ENCODE measurements at places on chromosomes 7 and 10.

DNA sequence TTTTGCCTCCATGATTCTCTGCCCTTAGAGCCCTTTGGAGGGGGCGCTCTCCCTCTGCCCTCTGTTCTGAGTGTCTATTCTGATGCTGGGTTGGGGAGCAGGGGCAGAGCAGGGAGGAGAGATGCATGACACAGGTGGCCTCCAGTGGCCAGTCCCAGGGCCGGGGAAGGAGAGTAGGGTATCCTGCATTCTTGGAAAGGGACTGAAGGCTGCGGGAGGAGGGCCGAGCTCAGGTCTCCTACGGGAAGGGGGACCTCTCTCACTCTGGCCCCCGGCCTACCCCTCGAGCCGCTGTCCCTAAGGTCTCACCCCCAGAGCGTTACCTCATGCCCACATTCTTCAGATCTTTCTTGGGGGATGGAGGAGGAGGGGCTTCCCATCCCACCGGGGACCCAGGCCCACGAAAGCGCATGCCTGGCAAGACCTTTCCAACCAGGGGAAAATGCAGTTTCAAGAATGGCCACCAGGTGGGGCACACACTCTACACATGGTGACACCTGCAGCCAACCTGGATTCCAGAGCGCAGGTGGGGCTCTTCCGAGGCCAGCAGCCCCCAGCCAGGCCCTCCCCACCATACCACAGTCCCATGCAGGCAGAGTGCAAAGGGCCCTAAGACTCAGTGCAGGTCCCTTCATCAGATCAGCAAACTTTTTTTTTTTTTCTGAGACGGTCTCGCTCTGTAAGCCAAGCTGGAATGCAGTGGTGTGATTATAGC lies 86.4 kb downstream of the MYL10 start:
- peak; percentile 62 for DNase-seq

DNA sequence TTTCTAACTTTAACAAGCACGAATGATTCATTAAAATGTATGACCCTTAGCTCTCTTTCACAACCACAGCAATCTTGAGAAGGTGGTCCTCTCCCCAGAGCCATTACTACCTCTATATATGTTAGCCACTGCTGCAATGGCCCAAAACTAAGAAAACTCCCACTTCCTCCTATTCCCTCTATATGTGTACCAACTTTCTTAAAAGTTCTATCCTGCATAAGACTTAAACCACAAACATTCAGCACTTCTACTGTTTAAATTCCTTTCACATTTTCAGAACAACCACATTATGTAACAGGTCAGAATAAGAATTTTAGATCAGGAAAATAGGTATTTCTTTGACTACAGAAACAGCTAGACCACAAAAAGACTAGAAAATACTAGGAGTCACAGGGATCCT lies 36.2 kb downstream of the WASL start:
- DNase-seq = no peak

- no peak for DNase-seq
These were observed 17.6 kb downstream of the PODXL start for GRCh38 chr7:131538813-131539179.

- no peak for DNase-seq
These were observed 60.5 kb downstream of the GTF2IRD1 start for GRCh38 chr7:74514131-74514591.

- peak; percentile 24 for DNase-seq
These were observed 97.9 kb upstream of the KLF14 start for GRCh38 chr7:130831817-130832481.

DNA sequence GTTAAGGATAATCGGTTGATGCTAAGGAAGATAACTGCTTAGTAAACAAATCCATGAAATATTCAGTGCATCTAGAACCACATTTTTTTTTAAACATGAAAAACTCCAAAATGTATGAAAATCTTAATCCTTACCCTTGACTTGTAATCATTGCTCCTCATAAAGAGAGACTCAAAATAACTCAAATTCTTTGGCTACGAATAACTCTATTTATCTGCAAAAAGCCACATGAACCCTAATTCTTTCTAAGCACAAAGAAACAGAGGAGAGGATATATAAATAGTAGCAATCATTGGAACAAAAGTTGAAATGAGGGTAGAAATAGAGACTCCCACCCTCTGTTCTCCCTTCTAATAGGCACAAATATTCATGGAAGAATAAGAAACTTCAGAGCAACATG lies 40.2 kb downstream of the ANK3 start:
- DNase-seq = no peak

DNA sequence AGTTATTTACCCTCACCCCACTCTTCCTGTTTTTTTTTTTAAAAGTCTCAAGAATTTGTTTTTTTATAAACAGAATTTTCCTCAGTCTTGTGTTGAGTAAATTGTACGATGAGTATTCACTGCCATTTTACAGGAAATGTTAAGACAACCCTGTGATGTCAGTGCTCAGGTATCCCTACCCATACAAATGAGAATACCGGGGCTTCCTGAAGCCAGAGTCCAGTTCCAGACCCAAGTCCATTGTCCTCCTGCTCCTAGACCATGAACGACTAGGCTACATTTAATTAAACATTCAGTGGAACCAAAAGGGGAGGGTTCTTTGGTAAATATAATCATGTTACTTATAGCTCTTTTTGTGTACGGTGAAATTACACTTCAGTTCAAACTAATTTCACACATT lies 79.2 kb downstream of the GNAI1 start:
- DNase-seq = no peak

DNA sequence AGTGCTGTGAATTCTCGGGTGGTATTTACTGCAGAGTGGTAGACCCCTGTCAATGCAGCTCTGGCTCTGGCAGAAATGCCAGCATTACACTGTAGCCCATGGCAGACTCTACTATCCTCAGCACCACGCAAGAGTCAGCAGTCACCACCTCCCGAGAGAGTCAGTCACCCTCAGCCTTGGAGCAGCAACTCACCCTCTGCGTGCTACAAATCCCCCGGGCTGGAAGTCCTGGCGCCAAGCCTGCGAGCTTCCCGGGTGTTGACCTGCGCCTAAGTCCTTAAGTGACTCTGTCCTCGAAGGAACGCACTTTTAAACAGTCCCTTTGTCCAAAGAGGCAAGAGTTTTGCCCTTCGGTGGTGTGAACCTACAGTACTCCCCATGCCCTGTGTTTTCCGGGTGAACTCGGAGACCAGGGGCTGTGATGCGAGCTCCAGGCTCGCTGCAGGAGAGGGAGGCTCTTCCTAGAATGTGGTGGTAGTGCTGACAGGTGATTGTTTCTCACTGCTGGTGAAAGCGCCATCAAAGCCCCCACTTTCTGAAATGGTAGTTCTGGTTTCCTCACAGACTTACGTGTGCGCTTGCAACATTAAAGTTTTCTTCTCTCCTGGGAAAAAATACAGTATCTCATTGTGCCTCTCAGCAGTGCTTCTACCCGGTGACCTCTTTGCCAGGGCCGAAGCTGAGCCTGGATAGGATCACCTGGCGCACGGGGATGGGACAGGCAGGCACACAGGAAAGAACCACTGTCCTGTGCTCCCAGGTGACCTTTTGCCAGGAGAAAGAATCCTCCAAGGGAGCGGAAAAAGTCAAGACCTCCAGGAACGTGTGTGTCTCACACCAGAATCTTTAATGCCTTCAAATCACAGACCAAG lies 33.1 kb upstream of the MBL2 start:
- no peak for DNase-seq

- DNase-seq = no peak
These were observed 6.9 kb downstream of the LRGUK start for GRCh38 chr7:134134004-134134403.

DNA sequence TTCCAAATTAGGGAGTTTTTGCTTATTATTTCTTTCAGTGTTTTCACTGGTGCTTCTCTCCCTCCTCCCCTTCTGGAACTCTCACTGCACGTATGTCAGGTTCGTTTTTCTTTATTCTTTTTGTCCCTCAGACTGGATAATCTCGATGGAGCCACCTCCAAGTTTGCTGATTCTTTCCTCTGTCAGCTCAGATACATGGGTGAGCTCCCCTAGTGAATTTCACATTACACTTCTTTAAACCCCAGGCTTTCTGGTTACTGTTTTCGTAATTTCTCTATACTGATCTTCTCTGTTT lies 20.8 kb upstream of the NCAPG2 start:
- DNase-seq = no peak

GRCh38 chr7:4681218-4681851 lies 760 bp upstream of the FOXK1 start:
- DNase-seq = no peak

DNA sequence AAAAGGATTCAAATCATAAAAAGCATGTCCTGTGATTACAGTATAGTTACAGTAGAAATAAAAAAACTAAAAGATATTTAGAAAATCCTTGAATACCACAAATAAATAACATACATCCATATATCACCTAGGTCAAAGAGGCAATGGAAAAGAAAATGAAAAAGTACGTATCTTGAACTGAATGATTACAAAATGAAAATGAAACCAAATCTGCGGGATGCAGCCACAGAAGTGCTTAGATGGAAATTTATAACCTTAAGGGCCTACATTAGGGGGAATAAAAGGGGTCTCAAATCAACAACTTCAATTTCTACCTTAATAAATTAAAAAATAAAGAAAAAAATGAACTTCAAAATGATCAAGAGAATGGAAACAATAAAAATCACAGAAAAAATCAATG lies 879.0 kb upstream of the CELF2 start:
- no peak for DNase-seq

All from CD4-positive, alpha-beta T cell treated with Interleukin-6 at 100 ng/mL for 8 hours (primary cell).